ENCODE measurements at places on chromosomes 7 and 10.

GRCh38 chr7:101171442-101171837 lies 6.1 kb upstream of the VGF start:
- DNase-seq, result no peak

DNA sequence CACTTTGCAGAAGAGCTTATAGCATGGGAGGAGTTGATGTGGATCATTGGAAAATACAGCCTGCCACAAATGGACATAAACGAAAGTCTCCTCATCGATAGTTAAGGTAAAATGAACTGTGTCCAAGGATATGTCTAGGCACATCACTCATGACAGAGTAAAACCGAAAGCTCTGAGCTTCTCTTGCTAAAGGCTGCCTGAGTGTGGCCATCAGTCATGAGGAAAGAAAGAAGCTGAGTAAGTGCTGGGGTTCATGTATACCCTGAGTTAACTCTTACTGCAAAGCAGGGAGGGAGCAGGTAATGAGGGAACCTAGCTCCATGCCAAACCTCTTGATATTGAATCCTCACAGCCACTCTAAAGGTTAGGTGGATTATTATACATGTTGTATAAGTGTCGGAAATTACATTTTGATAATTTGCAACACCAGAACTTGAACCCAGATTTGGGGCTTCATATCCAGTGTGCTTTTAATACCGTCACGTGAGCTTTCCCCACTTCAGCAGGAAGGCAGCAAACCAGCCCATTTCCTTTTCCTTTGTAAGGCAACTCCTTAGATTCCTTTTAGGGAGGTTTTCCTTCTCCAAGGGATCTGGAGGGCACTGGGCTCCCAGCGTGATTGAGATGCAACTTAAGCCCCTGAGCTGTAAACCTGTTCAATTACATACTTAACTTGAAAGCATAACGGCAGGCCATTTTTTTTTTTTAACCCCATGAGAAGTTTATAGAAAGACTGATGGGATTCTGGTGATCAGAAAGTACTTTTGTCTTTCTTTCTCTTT lies 215.0 kb downstream of the PHF14 start:
- no peak for DNase-seq

GRCh38 chr10:111967547-111967946 lies 216.0 kb downstream of the GPAM start:
- no peak for DNase-seq

GRCh38 chr10:100658269-100658668 lies 87.1 kb upstream of the PAX2 start:
- no peak for DNase-seq

DNA sequence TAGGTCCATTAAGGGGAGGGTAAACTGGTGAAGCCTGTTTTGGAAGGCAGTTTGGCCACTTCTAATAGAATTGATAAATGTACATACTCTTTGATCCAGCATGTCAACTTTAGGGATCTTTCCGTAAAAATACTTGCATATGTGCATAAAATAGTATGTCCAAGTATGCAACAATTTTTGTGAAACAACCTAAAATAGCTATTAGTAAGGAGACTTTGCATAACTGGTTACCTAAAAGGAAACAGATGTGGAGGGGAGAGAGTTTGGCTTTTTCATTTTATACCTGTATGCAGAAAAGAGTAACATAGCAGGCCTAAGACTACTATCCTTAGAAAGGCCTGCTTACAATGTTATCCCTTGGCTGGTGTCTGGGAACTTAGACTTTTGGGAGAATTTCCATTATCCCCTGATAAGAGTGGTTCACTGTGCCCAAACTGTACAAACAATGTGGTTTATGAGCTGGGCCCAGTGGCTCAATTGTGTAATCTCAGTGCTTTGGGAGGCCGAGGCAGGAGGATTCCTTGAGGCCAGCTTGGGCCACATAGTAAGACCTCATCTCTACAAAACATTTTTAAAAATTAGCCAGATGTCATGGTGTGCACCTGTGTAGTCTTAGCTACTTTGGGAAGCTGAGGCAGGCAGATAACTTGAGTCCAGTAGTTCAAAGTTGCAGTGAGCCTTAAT lies 21.3 kb downstream of the PTPN12 start:
- no peak for DNase-seq

GRCh38 chr7:152354061-152354460 lies 81.7 kb downstream of the KMT2C start:
- DNase-seq, result no peak

- DNase-seq, result no peak
These were observed 54.5 kb downstream of the NEURL1 start for GRCh38 chr10:103548006-103548405.

- DNase-seq, result no peak
These were observed 135.3 kb downstream of the ARHGAP22 start for GRCh38 chr10:48469516-48470020.

DNA sequence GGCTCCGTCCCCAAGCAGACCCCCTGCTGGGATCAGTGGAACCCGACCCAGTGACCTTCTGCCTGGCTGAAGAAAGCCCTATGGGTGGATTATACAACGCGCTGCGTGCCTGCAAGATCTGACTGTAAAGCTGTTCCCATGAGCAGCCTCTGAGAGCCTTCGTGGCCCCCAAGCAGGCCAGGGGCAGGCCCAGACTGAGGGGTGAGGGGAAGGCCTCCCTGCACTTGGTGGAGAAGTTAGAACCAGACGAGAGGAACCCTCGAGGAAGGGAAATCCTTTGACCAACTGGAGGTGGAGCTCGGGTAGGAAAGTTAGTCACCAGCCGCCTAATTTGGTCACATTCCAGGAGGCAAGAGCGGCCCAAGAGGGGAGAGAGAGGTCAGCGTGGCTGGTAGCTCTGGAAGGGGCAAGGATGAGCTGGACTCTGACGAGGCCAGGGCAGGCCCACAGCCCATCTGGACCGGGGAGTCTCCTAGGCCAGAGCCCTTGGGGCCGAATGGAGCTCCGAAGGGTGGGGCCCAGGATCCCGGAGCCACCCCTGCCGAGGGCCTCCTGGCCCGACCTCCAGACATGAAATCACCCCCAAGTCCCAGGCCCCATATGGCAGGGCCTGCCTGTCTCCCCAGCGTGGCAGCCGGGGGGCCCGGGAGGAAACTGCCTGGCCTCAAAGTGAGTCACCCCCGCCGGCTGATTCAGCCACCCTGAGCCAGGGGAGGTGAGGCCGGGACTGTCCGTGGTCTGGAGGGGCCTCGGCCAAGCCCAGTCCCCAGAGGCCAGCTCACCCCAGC lies 23.3 kb upstream of the PDGFA start:
- no peak for DNase-seq

DNA sequence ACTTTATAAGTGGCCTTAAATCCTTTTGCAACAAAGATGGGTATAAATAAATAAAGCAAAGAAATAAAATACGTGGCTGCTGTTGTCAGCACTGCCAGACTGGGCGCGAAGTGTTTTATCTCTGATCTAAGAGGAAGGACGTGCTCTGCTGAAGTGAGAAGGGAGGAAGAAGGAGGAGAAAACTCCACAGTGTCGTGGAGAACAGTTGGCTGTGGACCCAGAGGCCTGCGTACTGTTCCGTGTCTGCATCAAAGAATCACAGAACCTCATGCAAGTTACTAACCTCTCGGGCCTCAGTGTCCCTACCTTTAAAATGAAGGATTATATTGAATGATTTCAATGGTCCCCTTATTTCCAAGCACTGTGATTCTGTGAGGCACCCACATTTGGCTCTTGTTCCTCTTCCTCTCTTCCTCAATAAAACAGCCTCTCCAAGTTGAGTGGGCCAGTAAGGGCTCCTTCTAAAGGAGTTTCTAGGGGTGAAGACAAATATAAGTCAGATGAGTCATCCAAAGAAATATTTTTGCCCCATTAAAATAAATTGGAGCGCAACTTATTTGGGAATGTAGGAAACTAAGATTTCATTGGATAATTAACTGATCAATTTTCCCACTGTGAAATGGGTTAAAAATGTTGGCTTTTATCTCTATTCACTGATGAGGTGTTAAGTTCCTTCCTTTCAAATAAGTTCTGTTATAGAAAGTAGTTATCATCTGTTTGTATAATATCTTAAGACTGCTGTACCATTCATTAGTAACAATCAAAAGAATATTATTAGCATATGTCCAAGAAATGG lies 126.9 kb upstream of the EFCAB10 start:
- DNase-seq, result peak; percentile 18

- peak; percentile 15 for DNase-seq
These were observed 232.7 kb upstream of the TAC1 start for GRCh38 chr7:97499204-97499603.

DNA sequence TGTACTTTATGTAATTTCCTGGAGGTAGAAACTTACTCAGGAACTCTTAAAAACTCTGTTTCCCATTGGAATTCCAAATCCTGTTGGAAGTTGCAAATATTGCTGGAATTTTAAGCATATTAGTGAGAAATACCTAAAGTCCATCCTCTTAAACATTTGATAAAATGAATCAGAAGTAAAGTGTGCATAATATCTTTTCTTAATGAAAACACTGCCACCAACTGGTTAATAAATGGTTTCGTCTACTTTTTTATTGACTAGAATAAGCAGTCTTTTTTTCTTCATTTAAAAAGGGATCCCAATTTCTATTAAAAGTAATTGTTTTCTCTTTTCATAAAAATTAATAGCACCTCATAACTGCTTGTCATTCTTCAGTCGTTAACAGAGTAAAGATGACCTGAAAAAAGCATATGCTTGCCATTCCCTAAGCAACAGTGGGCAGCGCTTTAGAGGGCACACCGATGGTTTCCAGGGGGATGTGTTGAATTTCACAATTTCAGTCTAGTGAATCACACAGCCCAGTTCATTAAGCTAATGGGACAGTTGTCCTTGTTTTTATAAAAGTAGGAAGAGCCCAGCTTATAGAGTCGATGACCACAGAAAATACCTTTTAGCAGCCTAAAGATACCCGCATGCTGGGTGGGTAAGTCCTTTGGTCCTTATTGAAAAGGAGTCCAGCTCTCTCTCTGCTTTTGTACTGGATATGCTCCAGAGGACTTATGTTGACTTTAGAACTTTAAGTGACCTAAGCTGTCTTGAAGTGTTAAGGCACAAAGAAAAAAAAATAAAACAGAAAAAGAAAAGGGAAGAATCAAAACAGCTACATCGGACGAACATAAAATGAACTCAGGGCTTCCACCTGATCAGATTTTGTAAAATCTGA lies 28.5 kb downstream of the NPS start:
- DNase-seq, result no peak

DNA sequence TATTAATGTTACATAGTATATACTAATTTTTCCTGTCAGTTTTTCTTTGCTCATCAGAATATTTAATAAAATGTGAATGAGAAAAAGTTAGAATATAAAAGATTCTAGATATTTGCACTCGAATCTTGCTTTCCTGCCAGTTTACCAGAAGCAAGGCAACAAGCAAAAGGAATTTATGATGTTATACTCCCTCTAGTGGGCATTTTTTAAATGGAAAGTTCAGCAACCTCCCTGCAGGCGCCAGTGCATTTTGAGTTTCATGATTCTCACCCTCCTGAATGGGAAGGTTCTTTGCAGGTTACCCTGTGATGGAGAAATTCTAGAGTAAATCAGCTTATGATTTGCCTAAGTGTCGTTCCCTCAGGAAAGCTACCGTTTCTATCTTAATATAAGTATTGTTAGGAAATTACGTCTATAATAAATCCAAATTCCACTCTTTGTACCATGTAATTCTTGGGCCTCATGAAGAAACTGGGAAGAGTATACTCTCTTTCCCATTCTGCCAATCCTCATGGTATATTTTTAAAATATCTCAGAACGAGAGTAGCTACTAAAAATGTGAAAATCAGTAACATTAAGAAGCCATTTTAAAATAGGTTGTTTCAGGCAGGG lies 350.0 kb downstream of the CRPPA start:
- DNase-seq, result peak; percentile 47

GRCh38 chr10:79910344-79910743 lies 38.6 kb downstream of the SFTPD start:
- no peak for DNase-seq
